ENCODE measurements at places on chromosomes 2 and 18.

- DNase-seq = no peak
Observed at GRCh38 chr2:101854877-101855276, 136.9 kb upstream of the IL1R2 start.

DNA sequence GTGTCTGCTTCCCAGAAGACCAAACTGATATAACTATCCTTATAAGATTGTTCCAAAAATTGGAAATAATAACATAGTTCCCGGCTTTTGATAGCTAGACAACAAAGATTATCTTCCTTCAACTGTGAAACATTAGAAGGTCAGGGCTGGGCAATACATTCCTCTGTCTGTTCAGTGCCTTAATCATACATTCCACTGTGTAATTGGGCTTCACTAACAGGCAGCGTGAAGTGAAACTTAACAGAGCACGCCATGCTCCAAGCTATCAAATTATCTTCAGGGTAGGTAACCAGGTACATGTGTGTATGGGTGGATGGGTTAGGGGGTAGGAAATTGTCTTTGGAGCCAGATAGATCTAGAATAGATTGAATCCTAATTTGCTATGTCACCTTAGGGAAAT, 23.5 kb upstream of the ARL5A start:
- no peak for DNase-seq

GRCh38 chr18:13572148-13572547, 154.2 kb downstream of the FAM210A start:
- no peak for DNase-seq

- peak; percentile 82 for DNase-seq
Observed at GRCh38 chr2:223101340-223102039, 49.5 kb downstream of the KCNE4 start.

GRCh38 chr2:150119819-150120218, 367.6 kb downstream of the RND3 start:
- DNase-seq = no peak

- DNase-seq = no peak
Observed at GRCh38 chr2:149363958-149364357, 33.6 kb downstream of the LYPD6 start.

- no peak for DNase-seq
Observed at GRCh38 chr2:71884303-71885042, 263.2 kb downstream of the CYP26B1 start.

GRCh38 chr2:199764273-199764800, 86.7 kb downstream of the FTCDNL1 start:
- no peak for DNase-seq

GRCh38 chr2:162838136-162838497, 450 bp downstream of the KCNH7 start:
- DNase-seq = no peak

GRCh38 chr18:21803495-21803894, 62.9 kb downstream of the MIB1 start:
- DNase-seq = no peak

GRCh38 chr2:196409376-196409775, 230.1 kb upstream of the CCDC150 start:
- peak; percentile 81 for DNase-seq

GRCh38 chr2:215754546-215754945, 258.8 kb downstream of the MREG start:
- no peak for DNase-seq

- no peak for DNase-seq
Observed at GRCh38 chr2:8627019-8627691, 54.7 kb upstream of the ID2 start.

DNA sequence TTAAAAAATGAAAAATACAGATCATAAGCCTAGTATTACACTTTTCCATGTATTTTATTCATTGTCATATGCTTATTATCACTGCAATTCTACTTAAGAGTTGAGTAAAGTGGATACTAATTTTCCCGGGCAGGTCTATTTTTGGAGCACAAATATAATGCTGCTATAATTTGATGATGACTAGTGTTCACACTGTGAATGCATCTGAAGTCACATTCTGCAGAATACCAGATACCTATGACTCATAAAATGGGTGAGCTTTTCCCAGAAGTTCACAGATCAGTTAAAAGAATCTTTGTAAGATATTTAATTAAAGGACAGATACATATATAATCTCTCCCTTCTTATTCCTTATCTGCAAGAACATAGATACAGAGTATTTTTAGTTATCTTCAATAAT, 79.8 kb upstream of the MC4R start:
- DNase-seq = no peak

GRCh38 chr2:209663139-209663538, 108.5 kb upstream of the UNC80 start:
- no peak for DNase-seq

DNA sequence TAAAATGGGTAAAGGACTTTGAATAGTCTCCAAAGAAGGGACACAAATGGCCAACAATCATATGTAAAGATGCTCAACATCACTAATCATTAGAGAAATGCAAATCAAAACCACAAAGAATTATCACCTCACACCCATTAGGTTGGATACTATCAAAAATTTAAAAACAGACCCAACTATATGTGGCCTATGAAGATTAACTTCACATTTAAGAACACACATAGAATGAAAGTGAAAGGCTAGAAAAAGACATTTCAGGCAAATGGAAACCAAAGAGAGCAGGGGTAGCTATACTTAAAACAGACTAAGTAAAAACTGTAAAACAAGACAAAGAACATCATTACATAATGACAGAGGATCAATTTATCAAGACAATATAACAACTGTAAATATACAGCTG, 53.5 kb upstream of the ASPRV1 start:
- peak; percentile 24 for DNase-seq

DNA sequence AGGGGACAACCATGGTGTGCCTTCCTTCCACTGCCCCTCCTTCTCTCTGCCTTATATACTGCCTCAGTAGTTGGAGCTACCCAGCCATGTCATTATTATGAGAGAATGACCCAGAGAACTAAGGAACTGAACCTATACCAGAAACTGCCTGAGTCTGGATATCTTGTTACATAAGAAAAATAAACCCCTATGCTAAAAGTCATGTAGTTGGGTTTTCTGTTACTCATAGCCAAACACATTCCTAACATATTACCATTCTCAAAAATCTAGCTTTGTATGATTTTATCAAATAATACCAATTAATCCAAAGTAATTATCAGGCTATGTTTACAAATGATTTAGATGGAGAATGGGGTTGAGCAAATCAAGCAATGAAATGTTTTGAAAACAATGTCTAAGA, 15.0 kb upstream of the KLF7 start:
- DNase-seq = no peak

- no peak for DNase-seq
Observed at GRCh38 chr18:67381608-67382150, 134.8 kb downstream of the DSEL start.

DNA sequence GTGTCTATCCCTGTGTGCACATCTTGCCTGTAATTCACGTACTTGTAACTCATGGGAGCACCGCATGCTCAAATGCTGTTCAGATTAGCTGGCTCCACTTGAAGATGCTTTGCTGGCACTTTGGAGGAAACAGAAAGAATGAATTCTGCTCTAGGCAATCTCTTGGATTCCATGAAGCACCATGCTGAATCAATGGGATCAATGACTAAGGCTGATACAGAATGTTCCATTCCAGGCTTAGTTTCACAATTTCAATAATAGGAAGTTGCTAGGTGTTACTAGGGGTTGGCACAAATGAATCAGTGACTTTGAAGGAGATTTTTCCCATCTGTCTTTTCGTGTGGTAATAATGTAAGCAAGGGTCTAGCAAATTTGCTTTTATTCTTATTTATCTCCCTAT, 328.8 kb downstream of the OSR1 start:
- no peak for DNase-seq
